ENCODE measurements at places on chromosomes 4 and X. TPM values are rescaled to one million over a fixed set of nuclear protein-coding genes. Genes with fewer than 3 reads are reported as not detected.

BEX5 gene
- polyA plus RNA-seq: 12.9 TPM

- DNase-seq: peak; percentile 13
Observed at GRCh38 chrX:110944311-110944750, 148.7 kb upstream of the CHRDL1 start.

DNA sequence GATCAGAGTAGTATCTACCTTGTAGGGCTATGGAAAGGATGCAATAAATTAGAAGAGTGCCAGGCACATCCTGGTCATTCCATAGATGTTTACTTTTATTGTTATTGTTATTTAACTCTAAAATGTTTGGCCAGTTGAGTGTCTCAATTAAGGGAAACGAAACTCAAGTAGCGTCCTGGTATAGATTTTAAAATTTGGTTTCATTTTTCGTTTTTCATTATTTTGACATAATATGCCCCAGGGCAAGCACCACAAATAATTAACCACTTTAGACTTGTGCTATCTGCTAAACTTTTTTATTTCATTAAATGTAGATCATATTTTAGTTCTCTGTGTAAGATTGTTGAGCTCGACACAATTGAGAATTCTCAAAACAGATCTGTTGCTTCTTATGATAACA, 179.7 kb upstream of the PRPS2 start:
- no peak for DNase-seq

GRCh38 chrX:9759337-9759736, 6.3 kb downstream of the GPR143 start:
- DNase-seq: no peak

DNA sequence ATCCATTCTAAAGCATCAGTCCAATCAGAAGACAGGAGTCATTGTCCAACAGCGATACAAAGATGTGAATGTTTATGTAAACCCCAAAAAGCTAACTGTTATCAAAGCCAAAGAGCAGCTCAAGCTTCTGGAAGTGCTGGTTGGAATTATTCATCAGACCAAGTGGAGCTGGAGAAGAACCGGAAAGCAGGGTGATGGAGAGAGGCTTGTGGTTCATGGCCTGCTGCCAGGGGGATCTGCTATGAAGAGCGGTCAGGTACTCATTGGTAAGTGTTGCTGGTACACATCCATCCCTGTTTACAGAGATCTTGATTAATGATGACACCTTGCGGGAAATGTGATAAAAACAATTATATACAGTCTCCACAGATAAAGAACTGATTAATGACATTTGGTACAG, 11.0 kb downstream of the INTU start:
- no peak for DNase-seq

DNA sequence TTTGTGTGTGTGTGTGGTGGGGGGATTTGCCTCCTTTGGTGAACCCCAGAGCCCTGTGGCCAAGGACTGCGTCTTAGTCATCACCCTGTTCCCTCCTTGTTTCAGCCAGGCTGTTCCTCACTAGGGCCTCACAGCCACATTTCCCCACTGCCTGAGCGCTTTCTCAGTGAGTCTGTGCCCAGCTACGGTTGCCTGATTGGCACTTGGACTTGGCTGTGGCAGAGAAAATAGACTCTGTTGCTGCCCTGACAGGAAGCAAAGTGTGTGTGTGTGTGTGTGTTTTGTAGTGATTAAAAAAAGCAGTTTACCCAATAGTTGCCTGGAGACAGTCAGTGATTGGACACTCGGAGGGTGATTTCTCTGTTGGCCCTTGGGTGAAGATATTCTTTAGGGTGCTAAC, 113.0 kb downstream of the UCHL1 start:
- DNase-seq: no peak

- no peak for DNase-seq
Observed at GRCh38 chr4:53645108-53645507, 53.8 kb upstream of the LNX1 start.

Measured in left kidney (tissue), 8 donors.